ENCODE measurements at places on chromosomes 3 and 15. TPM values are rescaled to one million over a fixed set of nuclear protein-coding genes. Genes with fewer than 3 reads are reported as not detected.

EPHA3 gene
- 3.0 TPM for polyA plus RNA-seq

HEG1 gene
- polyA plus RNA-seq = 0.45 TPM

MCTP2 gene
- 6.9 TPM for polyA plus RNA-seq

ISLR2 gene
- not detected for polyA plus RNA-seq

GRCh38 chr3:134459562-134459961, 26.2 kb downstream of the ANAPC13 start:
- no peak for DNase-seq

DNA sequence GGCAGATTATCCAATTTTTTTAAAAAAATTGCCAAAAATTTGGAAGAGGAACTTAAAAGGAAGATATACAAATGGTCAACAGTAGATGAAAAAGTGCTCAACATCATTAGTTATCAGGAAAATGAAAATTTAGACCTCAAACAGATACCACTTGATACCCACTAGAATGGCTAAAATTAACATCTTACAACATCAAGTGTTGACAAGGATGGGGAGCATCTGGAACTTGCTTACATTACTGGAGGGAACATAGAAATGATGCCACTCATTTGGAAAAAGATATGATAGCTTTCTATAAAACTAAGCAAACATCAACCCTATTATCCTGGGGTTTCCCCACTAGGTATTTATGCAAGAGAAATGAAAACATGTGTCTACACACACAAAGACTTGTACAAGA, 284.5 kb upstream of the CHRNA7 start:
- DNase-seq = no peak

DNA sequence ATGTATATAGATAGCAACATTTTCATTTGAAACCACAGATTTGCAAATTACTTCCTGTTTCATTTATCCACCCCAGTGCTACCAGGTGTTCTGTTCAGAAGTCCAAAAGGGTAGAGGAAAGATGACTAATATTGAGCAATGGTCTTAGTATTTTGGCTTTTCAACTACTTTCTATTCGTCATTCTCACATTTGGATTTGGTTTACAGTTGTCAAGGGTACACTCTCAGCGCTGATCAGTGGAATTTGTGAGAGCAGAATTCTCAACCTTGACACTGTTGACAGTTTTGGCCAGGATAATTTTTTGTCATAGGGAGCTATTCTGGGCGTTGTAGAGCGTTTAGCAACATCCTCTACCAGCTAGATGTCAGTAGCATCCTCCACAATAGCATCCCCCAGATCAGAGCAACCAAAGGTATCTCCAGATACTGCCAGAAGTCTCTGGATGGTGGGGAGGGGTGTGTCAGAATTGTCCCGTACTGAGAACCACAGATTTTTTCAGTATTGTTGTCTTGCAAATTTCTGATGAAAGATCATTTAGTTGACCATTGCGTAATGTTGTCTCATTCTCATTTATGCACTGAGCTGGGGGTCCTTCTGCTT, 4.2 kb downstream of the HMCES start:
- no peak for DNase-seq

DNA sequence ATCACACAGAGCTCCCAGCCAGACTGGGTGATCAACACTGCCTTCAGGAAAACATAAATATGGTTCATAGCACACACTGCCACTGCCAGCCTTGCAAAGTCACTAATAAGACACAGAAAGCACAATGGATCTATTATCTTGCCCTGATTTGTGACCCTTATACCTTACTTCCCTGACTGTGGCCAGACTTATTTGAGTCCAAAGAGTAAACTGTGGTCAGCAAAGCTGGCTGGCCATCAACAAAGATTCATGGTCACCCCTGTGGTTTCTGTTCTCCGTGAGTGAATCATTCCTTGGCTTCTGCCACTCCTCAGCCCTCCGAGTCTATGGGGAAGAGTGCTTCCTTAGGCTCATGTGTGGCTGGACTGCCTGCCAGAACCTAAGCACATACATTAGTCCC, 437.7 kb downstream of the RAP2B start:
- peak; percentile 53 for DNase-seq

All from small intestine (tissue), 16 donors.